ENCODE measurements at places on chromosomes 1 and 21. TPM values are rescaled to one million over a fixed set of nuclear protein-coding genes. Genes with fewer than 3 reads are reported as not detected.

C1orf226 gene
- 4.4 TPM for total RNA-seq

ATP6V1G3 gene
- total RNA-seq = not detected

CFHR1 gene
- total RNA-seq = 1.7 TPM

DEGS1 gene
- 77.5 TPM for total RNA-seq

L1TD1 gene
- total RNA-seq = 0.84 TPM

CYP4B1 gene
- total RNA-seq = 3.4 TPM

LORICRIN gene
- not detected for total RNA-seq

MX2 gene
- total RNA-seq = 21.5 TPM

Data from aorta (tissue), 5 donors.